ENCODE measurements at places on chromosomes 6 and 20.

DNA sequence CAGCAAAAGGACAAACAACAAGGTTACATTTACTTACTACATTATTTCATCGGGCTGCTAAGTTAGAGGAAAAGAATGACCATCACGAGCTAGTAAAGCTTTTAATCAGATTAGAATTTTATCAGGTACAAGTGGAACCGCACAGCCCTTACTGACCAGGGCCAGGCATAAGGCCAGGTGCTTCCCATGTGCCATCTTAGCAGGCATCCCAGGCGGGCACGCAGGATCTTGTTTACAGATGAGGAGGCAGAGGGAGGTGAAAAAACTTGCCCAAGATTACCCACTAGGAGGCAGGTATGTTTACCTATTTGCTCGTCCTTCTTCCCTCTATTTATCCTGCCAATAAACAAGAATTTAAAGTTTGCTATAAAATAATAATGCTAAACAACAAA lies 10.7 kb downstream of the EZR start:
- no peak for DNase-seq

DNA sequence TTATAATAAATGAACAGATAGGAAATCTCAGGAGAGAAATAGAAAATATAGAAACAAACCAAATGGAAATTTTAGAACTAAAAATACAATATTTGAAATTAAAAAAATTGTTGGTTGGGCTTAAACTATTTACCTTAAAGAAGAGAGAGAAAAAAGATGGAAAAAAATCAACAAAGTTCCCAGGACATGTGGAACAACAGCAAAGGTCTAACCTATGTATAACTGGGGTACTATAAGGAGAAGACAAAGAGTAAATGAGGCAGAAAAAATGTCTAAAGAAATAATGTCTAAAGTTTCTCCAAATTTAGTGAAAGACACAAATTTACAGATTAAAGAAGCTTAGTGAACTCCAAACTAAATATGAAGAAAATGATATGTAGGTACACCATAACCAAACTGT lies 41.1 kb upstream of the ZBTB24 start:
- DNase-seq: no peak

DNA sequence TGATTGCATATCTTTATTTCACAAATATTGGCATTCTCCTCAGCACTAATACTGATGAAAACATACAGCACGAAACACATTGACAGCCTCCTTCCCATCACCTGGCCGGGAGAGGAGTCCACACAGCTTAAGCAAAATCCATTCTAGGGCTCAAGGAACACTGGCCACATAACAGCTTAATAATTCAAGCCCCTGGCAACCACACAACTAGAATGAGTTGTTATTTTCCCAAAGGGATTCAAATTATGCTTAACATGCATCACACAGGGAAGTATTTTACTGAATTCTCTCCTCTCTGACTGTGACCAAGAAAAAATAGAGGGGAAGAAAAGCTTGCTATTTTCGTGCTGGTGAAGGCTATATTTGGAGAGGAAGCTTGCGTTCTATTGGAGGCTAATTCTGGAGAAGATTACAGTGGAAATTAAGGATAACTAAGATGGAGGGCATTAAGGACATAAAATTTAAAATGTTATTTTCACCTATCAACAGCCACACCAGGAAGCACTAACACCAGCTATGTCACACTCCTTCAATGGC lies 198.5 kb downstream of the ADGRG6 start:
- no peak for DNase-seq

DNA sequence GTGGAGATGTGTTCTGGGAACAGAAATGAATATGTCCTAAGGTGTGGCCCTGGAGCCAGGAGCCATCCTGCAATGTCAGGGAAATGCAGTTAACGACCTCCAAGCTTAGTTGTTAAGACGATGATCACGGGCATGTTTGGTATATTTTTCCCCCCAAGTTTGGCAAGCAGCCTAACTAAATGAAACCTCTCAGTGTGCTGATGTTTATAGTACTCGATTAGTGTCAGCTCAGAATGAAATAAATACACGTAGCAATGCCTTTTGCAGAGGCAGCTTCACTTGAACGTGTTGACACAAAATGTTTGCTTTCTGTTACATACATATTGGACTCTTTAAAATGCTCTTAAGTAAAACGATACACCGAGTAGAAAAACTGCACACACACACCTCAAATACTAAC lies 76.2 kb upstream of the OLIG3 start:
- no peak for DNase-seq

GRCh38 chr20:57686931-57687652 lies 22.7 kb downstream of the PMEPA1 start:
- no peak for DNase-seq

- no peak for DNase-seq
These were observed 35.4 kb downstream of the FAM229B start for GRCh38 chr6:112122756-112123155.

GRCh38 chr6:39470506-39470905 lies 148.0 kb upstream of the KCNK16 start:
- no peak for DNase-seq

DNA sequence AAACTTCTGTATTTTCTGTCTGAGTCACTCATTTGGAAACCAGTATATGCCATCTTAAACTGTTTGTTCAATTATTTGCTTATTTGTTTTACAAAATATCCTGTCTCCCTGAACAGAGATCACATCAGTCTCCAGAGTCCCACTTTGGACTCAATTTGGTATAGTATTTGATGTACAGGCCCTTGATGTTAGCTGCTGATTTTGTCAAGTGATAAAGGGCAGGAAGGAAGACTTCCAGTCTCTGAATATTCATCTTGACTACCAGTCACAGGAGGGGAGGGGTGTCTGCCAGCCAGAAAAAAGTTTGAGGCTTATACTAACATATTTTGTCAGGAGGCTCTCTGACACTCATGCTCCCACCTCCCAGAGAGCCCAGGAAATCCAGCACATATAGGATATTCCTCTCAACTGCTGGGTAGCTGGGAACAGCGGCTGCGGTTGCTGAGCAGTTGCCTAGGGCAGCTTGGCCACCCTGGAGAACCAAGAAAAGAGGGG lies 376.8 kb upstream of the RUNX2 start:
- no peak for DNase-seq

- DNase-seq: no peak
These were observed 108.1 kb downstream of the BCKDHB start for GRCh38 chr6:80214436-80215022.

- no peak for DNase-seq
These were observed 9.9 kb upstream of the BAK1 start for GRCh38 chr6:33589731-33590530.

DNA sequence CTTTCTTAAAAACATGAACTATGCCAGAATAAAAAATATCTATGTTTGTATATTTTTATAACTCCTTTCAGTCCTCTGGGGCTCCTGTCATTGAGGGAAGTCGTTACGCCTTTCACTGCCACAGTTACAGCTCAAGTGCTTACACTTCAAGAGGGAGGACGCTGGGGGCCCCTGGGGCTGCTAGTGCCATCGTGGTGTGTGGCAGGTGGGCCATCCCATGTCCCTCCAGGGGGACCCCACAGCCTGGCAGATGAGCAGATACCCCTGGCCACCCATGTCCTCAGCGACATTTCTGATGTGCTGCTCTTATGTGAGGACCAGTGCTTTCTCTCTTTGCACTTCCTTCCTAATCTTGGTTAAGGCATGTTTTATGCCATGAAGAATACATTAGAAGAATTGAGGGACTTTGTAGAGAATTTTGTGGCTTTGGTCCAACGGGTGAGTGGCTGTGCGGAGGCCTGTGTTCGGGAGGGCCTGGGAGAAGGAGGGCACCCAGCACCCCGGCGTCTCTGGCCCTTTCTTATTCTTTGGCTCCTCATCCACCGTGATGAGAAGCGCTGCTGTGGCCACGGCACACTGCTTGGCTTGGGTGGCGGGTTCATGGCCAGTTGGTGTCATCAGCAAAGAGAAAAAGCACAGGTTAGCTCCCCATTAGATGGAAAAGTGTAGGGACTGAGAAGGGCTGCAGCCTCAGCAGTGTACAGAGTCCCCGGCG lies 38.3 kb upstream of the SYNJ2 start:
- no peak for DNase-seq

- DNase-seq: no peak
These were observed 32.0 kb upstream of the CD93 start for GRCh38 chr20:23118144-23118543.

DNA sequence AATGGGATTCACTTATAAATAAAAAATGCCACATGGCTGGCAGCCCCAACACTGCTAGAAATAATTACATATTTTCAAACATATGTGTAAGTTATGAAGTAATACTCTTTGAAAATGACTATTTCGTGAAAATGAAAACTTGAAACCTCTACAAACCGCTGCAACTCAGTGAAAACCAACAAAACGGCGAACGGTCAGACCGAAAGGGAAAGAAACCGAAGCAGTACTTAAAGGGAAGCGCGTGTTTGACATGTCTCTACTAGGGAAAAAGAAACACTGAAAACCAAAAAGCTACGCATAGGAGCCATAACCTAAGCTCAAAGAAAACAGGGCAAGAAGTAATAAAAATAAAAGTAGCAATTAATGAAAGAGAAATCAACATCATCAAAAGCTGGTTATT lies 121.0 kb upstream of the GGTLC1 start:
- no peak for DNase-seq

- no peak for DNase-seq
These were observed 6.5 kb downstream of the RPS6KA2 start for GRCh38 chr6:166620478-166621113.

GRCh38 chr6:16097382-16098171 lies 31.3 kb upstream of the MYLIP start:
- no peak for DNase-seq

DNA sequence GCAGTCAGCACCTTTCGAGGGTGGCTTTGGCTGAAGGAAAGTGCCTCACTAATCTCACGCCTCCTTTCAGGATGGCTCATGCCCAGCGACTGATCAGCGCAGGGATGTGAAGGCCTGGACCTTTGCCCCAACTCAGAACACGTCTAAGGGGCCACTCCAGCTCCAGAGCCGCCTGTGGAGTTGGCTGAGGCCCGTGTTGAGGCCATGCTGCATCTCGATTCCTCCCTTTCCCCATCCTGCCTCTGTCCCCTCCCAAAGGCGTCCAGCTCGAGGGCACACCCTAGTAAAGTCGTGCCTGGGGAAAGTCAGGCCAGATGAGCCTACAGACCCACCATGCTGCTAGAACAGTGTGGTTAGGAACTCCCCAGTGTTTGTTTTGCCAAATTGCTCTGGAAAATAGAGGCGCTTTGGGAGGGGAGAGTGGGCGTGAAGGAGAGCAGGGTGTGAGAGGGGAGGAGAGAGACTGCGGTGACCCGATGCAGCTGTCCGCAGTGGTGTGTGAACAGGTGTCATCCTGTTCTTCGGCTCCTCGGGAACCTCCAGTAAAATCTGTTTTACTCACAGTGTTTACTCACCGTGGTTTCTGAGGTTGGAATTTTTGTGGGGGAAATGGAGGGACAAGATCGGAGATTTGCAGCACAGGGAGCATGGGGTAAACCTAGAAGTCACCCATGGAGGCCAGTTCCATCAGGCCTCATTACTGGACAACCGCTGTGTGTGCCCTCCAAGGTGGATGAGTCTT lies 85.0 kb upstream of the PMEPA1 start:
- no peak for DNase-seq

DNA sequence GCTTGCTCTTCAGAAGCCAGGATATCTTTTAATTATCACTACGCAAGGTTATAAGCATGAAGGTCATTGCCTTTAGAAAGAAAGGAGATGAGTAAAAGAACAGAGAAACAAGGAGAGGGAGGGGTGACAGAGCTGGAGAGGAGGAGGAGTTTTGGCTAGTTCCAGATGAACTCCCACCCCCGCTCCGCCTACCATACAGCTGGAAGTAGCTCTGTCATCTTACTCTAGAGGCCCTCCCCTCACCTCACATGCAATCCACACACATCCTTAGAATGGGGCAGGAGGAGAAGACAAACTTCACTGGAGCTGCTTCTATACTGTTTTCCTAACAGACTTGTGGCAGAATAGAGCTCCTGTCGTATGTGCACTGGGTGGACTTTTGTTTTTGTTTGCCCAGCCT lies 144.7 kb downstream of the SCML4 start:
- no peak for DNase-seq

DNA sequence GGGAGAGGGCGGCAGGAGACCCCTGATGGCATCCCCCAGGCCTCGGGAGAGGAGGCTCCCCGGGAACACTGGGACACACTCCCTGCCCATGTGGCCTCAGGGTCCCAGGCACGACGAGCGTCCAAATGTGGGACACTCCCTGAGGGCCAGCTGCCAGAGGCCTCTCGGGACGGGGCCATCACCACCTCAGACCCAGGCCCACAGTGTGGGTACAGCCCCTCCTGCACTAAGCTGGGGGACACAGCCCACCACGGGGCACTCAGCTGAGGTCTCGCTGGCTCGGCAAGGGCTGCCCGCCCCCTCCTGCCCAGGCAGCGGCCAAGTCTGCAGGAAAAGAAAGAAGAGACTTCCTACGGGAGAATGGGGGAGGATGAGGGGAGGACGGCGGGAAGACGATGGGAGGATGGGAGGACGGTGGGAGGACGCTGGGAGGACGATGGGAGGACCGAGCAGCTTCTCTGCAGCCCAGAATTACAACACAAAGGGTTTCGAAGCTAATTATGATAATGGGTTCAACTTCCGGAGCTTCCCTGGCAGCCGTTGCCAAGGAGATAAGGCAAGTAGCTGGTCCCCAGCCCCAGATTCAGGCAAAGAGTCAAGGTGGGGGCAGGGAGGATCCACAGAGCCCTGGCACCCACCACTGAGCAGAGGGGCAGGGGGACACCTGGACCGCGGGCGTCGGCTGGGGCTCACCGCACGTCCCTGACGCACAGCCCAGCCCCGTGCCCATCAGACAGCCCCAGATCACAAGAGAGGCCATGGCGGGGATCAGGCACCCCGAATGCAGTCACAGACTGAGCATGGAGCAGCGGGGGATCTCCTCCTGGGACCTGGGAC lies 17.5 kb downstream of the KCNQ2 start:
- no peak for DNase-seq

GRCh38 chr20:40635971-40636370 lies 53.1 kb downstream of the MAFB start:
- DNase-seq: no peak
